Fibroblast of lung (primary cell): ENCODE measurements at places on chromosomes 1 and 21.
A peak's percentile ranks its signal among the peaks of the same experiment; 100 is the strongest.

- DNase-seq: no peak
These were observed 110.7 kb upstream of the CTTNBP2NL start for GRCh38 chr1:112285316-112285715.

GRCh38 chr21:43731476-43731875, 12.5 kb downstream of the PDXK start:
- DNase-seq: no peak

DNA sequence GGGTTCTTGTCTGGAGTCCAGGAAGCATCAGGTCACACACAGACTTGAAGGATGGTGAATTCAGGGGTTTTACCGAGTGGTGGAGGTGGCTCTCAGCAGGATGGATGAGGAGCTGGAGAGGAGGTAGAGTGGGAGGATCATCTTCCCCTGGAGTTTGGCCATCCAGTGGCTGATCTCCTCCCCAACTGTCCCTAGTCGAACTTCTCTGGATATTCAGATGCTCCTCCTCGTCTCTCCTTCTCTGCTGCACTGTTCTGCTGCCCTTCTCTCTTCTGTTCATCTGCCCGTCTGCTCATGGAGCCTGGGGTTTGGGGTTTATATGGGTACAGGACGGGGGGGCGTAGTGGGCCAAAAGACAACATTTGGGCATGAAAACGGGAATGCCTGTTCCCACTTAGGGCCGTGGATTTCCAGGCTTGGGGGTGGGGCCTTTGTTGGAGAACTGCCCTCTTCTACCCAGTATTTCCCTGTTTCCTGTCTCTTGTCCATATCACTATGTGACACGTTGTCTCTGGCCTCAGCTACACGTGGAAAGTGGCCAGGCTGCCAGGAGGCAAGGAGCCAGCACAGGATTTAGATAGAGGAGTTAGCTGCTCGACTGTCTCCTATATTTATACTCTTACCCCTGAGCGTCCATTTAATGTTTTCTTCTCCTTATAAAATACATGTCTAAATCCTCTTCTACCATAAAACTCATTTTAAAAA, 76.7 kb downstream of the SIPA1L2 start:
- DNase-seq: peak; percentile 48

DNA sequence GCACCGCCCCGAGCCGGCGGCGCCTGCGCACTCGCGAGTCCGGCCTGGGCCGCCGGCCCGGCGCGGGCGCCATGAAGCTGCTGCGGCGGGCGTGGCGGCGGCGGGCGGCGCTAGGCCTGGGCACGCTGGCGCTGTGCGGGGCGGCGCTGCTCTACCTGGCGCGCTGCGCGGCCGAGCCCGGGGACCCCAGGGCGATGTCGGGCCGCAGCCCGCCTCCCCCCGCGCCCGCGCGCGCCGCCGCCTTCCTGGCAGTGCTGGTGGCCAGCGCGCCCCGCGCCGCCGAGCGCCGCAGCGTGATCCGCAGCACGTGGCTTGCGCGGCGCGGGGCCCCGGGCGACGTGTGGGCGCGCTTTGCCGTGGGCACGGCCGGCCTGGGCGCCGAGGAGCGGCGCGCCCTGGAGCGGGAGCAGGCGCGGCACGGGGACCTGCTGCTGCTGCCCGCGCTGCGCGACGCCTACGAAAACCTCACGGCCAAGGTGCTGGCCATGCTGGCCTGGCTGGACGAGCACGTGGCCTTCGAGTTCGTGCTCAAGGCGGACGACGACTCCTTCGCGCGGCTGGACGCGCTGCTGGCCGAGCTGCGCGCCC, at the start of gene B3GALT6:
TSS of gene B3GALT6 (plus strand) at position 30 of the 588 bp plus-strand sequence. CDS start at position 72, 42 bp downstream.
- peak; percentile 27 for DNase-seq

DNA sequence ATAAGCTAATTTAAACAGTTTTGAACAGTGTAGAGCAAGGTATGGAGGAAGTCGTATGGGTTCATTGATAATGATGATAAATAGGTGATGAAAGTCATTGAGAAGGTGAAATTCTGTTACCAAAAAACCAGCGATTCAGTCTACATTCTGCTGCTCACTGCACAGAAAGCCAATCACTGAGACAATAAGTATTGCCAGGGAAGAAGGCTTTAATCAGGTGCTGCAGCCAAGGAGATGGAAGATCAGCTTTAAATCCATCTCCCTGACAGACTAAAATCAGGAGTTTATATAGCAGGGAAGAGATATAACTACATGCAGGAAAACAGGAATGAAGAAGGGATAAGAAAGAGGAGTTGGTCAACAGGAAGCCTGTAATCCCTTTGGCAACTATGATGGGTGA, 361.3 kb upstream of the C1orf174 start:
- no peak for DNase-seq

GRCh38 chr1:53166366-53166765, 23.9 kb upstream of the SLC1A7 start:
- DNase-seq: no peak

DNA sequence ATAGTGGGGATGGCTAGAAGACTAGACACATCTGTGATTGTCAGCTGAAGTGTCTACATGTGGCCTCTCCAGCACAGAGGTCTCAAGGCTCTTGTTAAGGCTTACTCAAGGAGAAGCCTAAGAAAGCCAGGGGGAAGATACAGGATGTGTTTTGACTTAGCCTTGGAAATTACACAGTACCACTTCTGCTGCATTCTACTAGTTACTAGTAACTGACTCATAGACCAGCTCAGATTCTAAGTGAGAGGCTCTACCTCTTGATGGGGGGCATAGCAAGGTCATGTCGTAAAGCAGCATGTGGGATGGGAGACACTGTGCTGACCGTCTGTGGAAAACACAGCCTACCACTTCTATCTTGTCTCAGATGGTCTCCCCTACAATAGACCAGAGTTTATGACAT, 99.5 kb downstream of the UBE2U start:
- DNase-seq: peak; percentile 37

DNA sequence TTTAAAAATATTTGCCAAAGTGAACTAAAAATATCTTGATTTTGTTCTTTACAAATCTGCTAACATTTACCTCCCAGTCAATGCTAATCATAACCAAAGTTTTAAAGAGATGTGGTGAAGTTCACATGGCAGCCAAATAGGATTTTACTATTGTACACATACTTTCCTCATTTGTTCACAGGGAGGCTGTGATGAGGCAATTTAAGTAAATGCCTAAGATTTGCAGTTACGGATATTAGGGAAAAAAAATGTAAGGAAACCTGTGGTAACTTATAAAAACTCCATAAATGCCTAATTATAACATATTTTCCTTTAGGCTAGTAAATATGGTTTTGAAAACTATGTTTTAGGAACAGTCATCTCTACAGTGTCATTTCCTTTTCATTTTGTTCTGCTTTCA, 32.4 kb downstream of the RGS5 start:
- DNase-seq: peak; percentile 63

DNA sequence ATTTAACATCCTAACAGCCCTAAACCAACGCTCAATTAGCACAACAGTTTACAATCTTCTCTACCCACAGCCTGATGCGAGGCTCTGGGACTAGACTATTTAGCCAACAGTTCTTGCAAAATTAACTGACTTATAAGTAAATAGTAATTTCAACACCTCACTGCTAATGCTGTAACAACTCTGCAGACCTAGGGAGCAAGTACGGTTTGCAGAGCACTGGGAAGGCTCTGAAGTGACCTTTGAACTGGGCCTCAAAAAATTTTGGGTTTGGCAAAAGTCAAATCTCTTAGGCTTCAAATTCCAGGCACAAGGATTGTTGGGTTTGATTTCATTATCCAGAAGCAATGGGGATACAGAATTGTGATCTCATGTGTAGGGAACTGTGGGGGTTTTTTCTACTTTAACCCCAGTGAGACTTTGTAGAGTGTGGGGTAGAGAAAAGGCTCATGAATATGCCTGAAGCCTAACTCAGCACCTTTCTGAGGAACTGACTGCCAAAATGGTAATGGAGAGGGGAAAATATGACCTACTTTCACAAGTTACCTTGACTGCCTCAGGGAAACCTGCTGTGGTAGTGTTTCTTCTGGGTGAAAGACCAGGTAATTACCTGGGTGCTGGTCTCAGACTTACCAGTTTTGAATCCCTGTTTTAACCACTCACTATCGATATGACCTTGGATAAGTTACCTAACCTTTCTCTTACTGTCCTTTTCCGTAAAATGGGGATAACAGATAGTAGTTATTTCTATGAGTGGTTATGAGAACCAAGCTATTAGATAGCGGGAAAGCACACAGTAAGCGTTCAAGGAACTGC, 889 bp upstream of the TXLNA start:
- no peak for DNase-seq

DNA sequence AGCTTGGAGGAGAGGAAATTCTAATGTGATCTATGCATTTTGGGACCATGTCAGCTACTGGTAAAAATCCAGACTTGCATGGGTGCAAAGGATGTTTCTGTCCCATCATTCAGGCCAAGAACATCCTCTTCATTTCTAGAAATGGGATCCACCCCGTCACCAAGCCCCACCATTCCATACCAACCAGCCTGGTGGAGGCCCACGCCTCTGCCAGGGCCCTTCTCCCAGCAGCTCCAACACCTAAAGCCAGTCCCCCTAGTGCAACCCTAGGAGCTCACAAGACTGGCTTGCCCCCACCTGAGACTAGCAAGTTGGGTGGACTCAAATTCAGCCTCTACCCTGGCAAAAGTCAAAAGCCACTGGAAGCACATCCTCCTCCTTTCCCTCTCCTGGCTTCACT, 1.9 kb downstream of the ARHGEF11 start:
- no peak for DNase-seq

DNA sequence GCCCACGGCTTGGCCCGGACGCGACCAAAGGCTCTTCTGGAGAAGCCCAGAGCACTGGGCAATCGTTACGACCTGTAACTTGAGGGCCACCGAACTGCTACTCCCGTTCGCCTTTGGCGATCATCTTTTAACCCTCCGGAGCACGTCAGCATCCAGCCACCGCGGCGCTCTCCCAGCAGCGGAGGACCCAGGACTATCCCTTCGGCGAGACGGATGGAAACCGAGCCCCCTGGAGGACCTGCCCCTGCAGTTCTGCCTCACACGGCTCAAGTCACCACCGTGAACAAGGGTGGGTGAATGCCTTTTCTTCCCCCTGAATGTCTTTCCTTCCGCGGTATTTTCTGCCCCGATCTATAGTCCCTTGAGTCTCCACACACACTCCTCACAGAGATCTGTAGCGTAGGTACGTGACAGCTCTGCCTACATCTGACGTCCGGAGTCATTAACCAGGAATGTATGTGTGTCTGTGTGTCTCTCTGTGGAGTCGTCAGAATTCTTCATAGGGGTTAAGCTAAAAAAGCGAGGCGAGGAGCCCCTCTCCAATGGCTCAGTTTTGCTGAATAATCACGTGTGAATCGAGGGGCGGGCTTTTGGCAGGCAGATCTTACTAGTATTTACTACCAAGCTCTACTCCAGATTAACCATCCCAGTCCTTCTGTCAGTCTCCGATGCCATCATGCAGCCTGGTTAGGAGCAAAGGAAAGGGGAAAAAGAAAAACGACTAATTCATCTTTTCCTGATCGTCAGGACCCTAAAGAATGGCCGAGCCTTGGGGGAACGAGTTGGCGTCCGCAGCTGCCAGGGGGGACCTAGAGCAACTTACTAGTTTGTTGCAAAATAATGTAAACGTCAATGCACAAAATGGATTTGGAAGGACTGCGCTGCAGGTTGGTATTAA, at the start of gene CDKN2C:
TSS of gene CDKN2C (plus strand) at position 635 of the 898 bp plus-strand sequence. CDS start at position 759, 124 bp downstream.
- peak; percentile 90 for DNase-seq

DNA sequence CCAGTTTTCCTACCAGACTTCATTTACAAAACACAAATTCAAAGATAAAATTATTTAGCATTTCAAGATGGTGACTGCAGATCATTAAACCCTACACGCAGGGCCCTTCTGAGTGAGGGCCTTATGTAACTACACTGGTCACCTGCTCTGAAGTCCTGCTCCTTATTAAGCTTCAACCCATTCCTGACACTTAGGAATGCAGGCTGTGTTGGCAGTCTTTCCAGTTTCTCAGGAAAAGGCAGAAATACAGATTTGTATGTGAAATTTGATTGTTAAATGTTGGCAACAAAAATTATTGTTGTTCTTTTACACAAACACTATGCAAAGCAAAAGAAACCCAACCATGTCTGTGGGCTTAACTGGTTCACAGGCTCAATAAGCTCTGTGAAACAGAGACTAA, 25.8 kb upstream of the BCAS2 start:
- DNase-seq: no peak

DNA sequence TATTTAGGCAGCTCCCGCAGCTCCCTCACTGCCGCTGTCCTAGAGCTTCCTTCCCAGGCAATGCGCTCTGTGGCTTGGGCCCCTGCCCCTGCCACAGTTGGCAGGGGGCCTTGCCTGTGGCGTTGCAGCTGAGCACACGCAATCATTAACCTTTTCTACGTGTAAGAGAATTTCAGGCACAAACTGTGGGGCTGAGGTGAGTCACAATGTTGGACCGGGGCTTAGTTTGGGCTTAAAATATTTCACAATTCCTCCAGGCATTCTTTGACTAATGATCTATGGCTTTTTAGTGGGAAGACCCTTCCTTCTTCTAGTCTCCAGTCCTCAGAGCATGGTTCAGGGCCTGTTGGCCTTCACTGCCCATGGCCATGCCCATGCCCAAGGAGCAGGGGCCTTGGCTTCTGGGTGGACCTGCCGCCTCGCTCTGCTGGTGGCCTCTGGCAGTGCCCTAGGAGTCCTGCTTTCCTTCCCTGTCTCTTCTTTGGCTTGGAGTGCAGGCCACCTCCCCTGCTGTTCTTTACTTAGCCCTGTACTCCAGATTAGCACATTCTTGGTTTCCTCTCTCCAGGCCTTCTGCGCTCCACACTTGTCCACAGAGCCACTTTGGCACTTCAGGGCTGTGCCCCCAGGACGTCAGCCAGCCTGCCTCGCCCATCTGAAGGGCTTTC, 39.2 kb downstream of the MAPKAPK2 start:
- DNase-seq: peak; percentile 95

- DNase-seq: no peak
These were observed 8.4 kb upstream of the SLC19A1 start for GRCh38 chr21:45550522-45551210.

DNA sequence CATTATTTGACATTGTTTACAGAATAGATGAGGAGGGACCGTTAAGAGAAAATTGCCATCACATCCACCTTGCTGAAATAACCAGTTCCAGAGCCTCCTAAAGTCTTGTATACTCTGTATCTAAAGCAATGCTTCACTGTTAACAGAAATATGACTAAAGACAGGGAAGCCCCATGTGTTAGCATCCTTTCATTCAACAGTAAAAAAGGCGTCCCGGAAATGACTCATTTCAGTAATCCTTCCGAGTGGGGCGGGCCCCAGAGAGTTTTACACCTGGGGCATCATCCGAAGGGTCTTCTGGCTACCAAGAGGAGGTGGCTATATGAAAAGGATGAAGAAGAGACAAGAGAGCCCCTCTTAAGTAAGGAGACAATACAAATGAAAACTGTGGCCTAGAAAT, 227.2 kb downstream of the SLC45A1 start:
- DNase-seq: no peak
